Cortex of kidney (tissue), 1 donor: ENCODE measurements at places on chromosomes 3 and 15.

DNA sequence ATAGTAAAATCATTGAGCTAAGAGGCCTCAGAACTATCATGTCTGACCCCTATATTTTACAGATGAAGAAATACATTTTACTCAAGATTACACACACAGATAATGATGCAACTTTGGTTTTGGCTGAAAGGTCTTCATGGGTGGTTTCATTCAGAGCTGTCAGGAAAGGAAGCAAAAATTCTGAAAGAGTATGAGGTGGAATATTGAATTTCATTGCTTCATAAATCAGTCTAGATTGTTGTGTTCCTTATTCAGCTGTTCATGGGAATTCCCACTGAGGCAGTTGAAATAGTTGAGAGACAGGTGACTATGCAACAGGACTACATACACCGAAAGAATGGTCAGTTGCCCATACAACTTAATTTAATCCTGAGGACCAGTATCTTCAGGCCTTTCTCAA is 39.4 kb downstream of the CD200 start:
- no peak for DNase-seq

DNA sequence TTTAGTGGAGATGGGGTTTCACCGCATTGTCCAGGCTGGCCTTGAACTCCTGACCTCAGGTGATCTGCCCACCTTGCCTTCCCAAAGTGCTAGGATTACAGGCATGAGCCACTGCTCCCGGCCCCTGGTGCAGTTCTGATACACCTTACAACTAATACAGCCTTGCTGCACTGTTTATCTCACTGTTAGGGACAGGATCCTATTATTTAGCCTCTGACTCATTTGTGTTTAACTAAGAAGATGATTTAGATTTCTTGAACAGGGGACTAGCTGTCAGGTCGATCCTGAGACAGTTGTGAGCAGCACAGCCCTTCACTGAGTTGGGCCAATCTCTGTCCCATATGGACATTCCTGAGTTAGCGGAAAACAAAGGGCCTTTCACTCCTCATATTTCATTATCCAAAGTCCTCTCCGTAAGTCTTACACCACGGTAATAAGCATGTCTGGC is 19.2 kb downstream of the GYG1 start:
- no peak for DNase-seq

DNA sequence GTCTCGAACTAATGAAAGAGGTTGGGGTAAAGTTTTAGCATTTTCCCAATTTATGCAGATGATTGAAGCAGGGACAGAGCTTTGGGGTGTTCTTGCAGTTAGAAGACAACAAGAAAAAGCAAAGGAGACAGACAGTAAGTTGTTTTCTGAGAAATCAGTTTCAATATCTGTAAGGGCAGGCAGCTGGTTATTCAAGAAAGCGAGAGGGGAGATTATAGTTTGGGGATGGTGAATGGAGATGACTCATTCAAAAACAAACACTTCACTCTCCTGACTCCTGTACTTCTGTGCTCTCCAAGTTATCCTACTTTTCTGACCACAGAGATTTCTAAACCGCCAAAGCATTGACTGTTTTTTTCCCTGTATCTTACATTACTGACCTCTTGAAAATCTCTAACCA is 352.0 kb downstream of the GAP43 start:
- DNase-seq: no peak

DNA sequence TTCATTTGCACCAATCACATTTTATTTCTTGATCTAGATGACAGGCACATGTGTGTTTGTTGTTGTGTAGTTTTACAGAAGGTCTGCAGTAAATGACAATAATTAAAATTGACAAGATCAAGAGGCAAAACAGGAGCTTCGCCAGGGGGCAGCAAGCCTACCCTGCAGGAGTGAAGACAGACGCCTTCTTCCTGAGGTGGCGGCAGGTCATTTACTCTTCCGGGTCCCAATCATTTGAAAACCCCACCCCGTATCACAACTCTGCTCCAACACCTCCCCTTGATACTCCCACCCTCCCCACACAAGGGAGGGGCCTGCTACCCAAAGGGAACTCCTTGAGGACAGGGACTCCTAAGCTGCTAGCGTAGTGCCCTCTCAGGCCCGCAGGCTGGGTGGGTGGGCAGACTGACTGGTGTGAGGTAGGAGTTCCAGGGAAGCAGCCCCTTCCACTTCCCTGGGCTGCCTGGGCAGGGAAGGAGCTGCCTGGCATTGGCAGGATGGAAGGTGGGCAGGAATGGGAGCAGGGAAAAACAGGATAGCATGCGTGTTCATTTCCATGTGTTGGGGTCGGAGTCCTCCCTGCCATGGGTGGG is 13.1 kb downstream of the CHDH start:
- no peak for DNase-seq

- DNase-seq: no peak
These were observed 45.8 kb downstream of the CDC25A start for GRCh38 chr3:48142316-48142870.

DNA sequence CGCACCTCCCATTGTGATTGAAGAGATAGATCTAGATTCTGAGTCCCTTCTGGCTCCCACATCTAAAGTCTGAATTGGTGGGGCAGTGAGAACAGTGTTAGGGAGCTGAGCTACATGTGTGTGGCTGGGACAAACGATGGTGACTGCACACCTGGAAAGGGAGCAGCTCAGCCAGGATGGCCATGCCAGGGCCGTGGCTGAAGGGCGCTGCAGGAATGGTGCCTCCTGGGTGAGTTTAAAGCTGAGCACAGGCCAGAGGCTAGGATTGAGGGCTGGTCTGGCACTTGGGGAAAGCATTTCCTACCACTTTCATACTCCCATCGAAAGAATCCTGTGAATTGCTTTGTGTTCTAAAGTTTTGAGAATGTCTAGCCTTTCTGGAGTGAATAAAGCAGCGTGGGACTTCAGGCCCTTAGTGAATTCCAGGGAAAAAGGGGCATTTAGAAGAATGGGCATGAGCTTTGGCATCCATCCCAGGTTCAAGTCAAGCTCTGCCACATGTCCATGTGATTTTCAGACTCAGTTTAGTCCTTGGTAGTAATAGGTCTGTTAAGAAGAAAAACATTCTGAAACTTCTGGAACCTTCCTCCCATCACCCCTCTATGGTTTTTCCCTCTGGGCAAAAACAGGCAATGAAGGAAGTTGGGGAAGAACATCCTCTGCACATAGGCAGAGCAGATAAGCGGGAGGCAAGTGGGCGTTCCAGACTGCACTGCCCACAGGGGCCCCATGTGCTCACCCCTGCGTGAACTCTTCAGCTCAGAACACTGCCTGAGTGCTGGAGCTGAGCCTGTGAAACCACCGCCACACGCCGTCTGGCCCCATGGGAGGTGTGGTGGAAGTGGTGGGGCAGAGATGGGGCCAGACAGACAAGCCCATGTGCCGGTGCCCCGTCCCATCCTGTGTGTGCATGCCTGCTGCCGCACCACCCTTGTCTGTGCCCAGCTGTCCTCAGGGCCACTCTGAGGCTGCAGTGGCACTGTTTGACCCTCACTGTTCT is 12.9 kb upstream of the CPNE9 start:
- no peak for DNase-seq

DNA sequence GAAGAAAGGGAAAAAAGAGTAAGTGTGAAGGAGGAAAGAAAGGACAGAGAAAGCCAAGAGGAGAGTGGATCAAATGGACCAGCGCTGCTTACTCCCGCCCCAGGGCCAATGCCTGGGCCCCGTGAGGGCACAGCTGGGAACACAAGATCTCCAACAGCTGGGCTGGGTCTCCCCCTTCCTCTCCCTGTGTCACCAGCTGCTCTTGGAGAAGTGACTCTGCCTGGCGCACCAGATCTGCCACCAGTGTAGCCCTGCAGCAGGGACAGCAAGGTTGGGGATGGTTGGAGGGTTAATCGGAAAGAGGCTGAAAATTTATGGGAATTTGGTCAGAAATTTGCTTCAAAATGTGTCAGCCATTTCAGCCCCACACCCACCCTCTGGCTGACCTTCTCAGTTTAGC is 8.4 kb downstream of the CDAN1 start:
- no peak for DNase-seq

DNA sequence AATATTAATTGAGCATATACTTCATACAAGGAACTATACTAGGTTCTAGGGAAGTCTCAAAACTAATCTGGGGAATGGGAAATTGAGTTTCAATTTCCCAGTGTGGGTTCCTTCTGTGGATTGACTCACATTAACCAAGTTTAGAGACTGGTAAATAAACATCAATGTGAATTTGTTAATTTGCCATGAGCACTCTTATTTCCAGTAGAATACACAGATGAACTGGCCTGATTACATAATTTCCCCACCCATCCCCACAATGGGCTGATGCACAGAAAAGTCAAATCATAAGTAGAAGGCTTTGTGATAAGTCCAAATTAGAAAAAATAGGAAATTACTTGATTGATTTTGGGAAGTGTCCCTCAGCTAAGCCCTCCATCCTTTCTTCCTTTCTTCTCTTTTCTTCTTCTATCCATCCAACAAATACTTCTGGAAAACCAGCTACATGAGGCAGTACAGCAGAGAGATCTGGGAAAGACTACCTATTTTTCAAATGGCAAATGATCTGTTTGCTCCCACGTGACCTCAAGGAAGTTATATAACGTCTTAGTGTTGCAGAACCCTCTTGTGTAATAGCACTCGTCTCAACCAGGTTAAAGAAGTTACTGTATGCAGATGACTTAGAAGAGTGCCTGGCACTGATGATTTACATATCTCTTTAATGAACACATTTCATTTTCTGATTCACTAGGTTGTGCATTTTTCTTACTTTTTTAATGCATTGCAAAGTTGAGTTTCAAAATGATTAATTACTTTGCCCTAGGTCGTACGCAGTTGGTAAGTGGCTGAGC is 312.3 kb downstream of the SV2B start:
- no peak for DNase-seq

DNA sequence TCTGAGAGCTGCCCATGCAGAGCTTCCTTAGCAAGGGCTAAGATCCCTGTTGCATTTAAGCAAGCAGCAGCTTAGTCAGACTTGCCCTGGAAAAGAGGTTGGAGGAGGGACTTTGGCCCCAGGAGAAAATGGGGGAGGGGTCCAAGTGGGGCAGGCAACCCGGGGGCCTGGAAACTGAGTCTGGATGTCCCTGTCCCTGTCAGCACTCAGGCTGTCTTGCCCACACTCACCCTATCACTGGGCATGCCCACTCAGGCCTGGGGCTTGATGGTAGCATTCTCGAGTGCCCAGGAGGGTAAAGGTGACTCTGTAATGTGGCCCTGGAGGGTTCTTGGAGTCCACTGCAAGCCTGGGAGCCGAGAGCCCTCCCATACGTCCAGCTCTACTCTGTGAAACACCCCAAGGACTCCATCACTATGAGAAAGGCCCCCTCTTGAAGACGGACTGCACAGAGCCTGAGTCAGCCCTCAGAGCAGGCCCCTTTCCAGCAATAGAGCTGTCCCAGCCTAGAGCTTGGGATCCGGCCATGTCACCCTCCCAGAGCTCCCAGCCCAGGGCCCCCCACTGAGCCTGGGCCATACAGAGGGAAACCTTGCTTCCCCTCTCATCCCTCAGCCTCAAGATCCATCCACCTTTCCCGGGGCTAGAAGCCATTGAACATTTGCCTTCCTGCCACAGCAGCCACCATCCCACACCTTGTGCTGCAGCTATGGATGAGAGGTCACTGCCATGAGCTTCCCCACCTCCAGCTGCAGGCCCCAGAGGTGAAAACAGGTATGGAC is 13.4 kb downstream of the MYL3 start:
- DNase-seq: no peak

DNA sequence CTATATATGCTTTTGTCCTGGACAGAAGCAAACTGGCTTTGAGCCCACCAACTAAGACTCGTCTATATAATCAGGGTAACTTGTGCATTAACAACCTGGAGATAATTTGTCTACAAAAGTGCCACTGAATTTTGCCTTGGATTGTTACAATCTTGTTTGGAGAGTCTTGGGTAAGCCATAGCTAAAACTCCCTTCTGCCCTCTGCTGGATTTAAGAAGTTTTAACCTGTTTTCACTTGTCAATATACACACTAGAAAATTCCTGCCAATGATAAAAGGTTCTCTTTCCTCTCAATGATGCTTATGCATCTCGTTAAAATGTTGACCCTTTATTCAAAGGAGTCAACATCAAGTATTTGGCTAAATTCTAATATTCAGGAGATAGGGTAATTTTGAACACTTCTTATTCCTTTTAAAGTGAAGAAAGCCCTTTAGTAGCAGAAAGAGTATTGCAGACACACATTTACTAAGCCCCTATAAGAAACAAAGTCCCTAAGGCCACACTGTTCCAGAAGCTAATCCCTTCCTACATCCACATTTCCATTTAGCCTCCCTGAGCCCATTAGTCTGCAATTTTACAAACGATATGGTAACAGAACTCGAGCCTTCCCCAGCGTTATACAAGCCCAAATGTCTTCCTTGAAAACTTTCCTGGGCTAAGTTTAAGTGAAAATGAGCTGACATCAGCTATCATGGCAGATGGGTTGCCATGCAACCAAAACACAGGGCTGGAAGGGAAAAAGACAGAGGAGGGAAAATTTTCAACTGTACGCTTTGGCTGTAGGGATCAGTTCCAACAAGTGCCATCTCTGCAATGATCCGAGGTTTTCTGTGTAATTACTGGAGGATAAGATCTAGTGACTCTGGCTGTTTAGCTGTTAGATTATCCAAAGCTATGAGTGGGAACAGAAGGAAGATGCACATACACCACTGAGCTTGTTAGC is 75.9 kb upstream of the FGF12 start:
- DNase-seq: no peak

DNA sequence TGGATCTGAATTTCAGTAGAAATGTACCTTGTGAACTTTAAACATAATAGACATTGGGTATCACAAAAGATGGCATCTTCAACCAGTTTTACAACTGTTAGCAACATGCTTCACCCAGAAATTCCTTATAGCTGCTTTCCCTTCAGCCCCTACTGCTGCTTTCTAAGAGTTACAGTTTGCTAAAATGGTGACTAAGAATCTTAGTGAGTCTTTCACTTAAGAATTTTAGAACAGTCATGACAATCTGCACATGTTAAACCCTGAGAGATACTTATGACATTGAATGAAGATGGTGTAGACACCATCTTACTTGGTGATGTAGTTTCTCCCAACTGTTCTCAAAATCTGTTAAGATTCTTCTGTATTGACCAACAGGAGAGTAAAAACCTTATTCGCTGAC is 129.7 kb upstream of the UBE2E1 start:
- no peak for DNase-seq

DNA sequence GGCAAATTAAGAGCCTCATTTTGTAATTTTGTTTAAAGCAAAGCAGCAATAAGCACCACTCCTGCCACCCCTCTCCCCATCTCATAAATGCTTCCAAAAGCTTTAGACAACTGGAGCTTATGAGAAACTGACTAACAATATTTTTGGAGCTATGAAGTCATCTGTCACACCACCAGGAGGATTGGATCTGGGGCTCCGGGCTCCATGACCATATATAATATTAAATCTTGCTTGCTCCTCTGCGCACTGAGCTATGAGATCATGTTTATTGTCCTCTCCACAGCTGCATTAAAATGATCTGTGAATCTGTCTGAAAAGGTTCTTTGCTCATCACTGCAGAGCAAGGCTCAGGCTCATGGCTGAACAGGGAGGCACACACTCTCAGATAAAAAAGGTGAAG is 323.7 kb downstream of the ZNF621 start:
- DNase-seq: no peak

GRCh38 chr3:111943533-111943932 is 35.3 kb upstream of the ABHD10 start:
- no peak for DNase-seq
